Stimulated activated naive B cell treated with anti-CD40 and anti-IgM and Interleukin-4, amounts not matched to agents 10 μg/mL and 1 μg/mL and 100 μg/mL, for 72 hours (primary cell): ENCODE measurements at places on chromosomes 6 and 20.

DNA sequence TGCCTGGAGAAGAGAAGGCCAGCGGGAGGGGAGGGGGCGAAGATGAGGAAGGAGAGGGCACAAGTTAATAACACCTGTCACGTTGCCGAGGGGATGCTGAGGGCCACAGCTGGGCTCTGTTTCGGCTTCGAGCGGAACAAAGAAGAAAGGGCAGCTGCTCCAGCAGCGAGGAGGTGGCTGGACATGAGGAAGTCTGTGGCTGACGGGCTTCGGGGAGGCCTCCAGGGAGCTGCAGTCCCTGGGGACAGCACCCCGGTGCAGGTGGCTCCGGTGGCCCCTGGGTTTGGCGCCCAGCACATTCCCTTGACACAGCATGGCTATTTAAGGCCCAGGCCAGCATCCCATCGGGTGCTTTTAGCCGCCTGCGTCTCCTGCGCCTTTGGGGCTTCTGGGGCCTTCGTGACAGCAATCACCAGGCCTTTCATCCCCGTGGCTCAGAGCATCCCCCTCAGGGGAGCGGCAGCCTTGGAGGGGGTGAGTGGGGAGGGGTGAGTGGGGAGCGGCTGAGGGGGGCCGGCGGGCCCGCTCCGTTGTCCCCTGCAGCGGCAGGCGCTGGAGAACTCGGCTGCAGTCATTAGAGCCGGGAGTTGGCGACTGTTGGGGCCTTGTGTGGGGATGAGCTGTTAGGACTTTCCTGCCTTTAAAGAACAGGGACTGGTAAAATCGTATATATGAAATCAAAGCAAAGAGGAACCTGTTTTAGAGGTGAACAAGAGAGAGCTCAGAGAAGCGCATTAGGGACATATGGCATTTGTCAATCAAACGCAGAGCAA lies 99.0 kb downstream of the TMEM242 start:
- no peak overlapping the region for H3K27ac ChIP-seq
- H3K36me3 ChIP-seq, result no peaks in the 10 kb centered on the region
- peaks cover 56% of the 10 kb centered on the region for H3K4me1 ChIP-seq
- peaks cover 28% of the 10 kb centered on the region for H3K27me3 ChIP-seq

- no peak overlapping the region for H3K4me3 ChIP-seq
- H3K36me3 ChIP-seq, result no peaks in the 10 kb centered on the region
- H3K27me3 ChIP-seq, result peaks cover 7% of the 10 kb centered on the region
- DNase-seq, result no peak
- no peak overlapping the region for H3K27ac ChIP-seq
Measured at GRCh38 chr6:43800746-43801494, 30.9 kb downstream of the VEGFA start.

GRCh38 chr6:72650081-72650745 lies 28.3 kb downstream of the KCNQ5 start:
- H3K4me3 ChIP-seq, result no peak overlapping the region
- peaks cover 43% of the 10 kb centered on the region for H3K4me1 ChIP-seq
- no peaks in the 10 kb centered on the region for H3K27me3 ChIP-seq
- peaks cover 6% of the 10 kb centered on the region for H3K36me3 ChIP-seq

DNA sequence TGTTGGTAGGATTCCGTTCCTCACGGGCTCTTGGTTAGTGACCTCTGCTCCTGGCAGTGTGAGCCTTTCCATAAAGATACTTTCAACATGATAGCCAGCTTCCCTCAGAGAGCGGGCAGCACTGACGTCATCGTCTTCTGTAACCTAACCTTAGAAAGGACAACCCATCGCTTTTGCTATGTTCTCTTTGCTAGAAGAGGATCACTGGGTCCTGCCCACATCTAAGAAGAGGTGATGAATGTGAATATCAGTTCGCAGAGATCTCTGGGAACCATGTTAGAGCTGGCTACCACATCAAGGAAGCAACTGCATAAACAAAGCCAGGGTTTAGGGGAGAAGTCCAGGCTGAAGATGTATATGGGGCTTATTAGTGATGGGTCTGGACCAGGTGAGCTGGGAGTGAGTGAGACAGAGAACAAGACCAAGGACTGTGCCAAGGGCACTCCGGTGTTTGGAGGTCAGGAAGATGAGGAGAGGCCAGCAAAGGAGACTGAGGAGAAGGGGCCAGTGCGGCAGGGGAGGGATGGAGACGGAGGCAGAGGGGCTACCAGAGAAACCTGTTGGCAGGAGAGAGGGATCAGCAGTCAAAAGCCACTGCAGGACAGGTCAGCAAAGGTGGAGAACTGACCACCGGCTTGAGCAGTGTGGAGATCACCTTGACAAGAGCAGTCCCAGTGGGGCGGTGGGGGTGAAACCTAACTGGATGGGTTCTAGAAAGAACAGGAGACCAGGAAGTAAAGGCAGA lies 39.7 kb downstream of the PIM1 start:
- H3K36me3 ChIP-seq, result no peaks in the 10 kb centered on the region
- H3K4me1 ChIP-seq, result peaks cover 33% of the 10 kb centered on the region
- H3K27me3 ChIP-seq, result peaks cover 17% of the 10 kb centered on the region
- no peak for DNase-seq

GRCh38 chr6:11828262-11828870 lies 49.8 kb upstream of the ADTRP start:
- DNase-seq, result no peak
- H3K27ac ChIP-seq, result peak overlapping the region; percentile 77
- H3K4me3 ChIP-seq, result peak overlapping the region; percentile 55
- H3K27me3 ChIP-seq, result no peaks in the 10 kb centered on the region
- H3K4me1 ChIP-seq, result peaks cover 51% of the 10 kb centered on the region

GRCh38 chr20:2729251-2729713 lies 36.7 kb downstream of the EBF4 start:
- H3K36me3 ChIP-seq, result peaks cover 4% of the 10 kb centered on the region
- H3K4me3 ChIP-seq, result no peak overlapping the region
- H3K27me3 ChIP-seq, result peaks cover 37% of the 10 kb centered on the region
- peaks cover 7% of the 10 kb centered on the region for H3K4me1 ChIP-seq
- no peak for DNase-seq
- H3K27ac ChIP-seq, result no peak overlapping the region

DNA sequence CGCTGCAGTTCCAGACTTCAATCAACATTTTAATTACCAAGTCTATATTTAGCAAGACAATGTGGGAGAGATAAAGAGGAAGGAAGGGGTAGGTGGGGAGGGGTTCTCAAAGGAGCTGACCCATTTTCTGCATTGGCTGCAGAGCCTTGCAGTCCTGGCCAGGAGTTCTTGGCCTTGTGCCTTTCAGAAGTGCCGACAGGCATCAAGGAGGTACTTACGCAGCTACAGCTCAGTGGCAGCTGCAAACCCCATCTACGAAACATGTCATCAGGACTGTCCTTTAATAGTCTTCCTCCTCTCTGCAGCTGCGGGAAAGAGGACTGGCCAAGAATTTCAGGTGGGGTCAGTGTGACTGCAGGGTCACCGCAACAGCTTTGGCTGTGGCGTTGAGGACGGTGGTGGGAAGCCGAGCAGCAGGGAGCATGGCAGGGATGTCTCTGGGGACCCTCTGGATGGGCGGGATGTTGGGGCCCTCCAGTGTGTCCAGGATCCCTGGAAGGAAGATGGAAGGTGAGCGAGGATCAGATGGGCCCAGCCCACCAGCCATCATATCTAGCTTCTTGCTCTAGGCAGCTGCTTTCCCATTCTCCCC lies 1.8 kb upstream of the LRRC73 start:
- H3K27ac ChIP-seq, result no peak overlapping the region
- H3K27me3 ChIP-seq, result peaks cover 18% of the 10 kb centered on the region
- no peak overlapping the region for H3K4me3 ChIP-seq
- H3K4me1 ChIP-seq, result peaks cover 37% of the 10 kb centered on the region
- DNase-seq, result no peak

DNA sequence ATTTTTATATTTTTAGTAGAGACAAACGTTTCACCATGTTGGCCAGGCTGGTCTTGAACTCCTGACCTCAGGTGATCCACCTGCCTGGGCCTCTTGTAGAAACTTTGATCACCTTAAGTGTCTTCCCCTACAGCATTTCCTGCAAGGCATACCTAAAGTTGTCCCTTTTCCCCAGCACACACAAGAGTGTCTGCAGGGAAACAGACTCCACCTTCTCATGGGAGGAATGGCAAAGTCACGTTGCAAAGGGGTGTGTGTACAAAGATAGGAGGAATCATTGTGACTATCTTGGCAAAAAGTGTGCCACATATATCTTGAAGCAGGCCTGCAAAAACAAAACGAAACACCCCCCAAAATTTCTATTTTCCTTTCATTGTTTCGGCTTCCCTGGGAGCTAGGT lies 160.8 kb upstream of the RNF24 start:
- peaks cover 16% of the 10 kb centered on the region for H3K4me1 ChIP-seq
- DNase-seq, result no peak
- H3K27me3 ChIP-seq, result peaks cover 18% of the 10 kb centered on the region
- H3K36me3 ChIP-seq, result peaks cover 2% of the 10 kb centered on the region

DNA sequence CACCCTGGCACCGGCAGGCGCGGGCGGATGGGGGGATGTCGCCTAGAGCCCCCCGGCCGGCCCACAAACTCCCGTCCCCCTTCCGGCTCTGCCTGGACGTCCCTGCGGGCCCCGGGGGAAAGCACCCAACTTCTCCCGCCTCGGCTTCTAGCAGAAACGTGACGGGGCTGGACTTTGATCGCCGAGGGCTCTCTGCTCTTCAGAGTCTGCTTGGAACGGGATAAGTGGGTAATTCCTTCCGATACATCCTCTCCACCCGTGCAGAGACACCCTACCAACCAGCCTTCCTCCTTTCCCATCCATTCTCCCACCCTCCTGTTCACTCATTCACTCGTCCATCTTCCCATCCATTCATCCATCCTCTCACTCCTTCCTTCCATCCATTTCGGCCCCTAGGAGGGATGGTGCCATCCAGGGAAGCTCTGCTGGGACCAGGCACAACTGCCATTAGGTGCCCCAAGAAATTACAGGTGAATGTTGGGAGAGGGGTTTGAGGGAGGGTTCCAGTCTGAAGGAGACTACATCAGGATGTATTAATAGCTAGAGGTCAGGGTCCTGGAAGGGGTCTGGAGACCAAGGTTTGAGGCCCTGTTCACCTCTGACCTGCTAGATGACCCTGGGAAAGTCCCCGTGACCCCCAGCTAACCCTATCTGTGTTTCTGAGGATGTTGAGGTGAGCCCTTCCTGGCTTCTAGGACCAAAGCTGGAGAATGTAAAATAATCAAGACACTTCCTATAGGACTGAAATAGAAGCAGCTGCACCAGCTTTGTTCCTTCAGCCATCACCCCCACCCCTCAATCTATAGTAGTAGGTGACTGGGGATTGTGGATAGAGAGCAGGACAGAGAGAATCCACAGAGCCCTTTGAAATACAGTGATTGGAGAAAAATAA lies 538 bp downstream of the TTLL9 start:
- peaks cover 33% of the 10 kb centered on the region for H3K4me1 ChIP-seq
- H3K27me3 ChIP-seq, result peaks cover 34% of the 10 kb centered on the region
- H3K4me3 ChIP-seq, result peak overlapping the region; percentile 87

- no peak overlapping the region for H3K4me3 ChIP-seq
- peaks cover 13% of the 10 kb centered on the region for H3K36me3 ChIP-seq
- H3K4me1 ChIP-seq, result peaks cover 37% of the 10 kb centered on the region
Measured at GRCh38 chr6:44060612-44061374, 66.5 kb downstream of the MRPL14 start.

GRCh38 chr20:48605364-48606171 lies 222.2 kb downstream of the PREX1 start:
- peaks cover 10% of the 10 kb centered on the region for H3K27me3 ChIP-seq
- H3K36me3 ChIP-seq, result no peaks in the 10 kb centered on the region
- peaks cover 9% of the 10 kb centered on the region for H3K4me1 ChIP-seq
- H3K27ac ChIP-seq, result no peak overlapping the region
- H3K4me3 ChIP-seq, result no peak overlapping the region

- no peak for DNase-seq
- H3K27ac ChIP-seq, result peak overlapping the region; percentile 95
- peak overlapping the region; percentile 99 for H3K4me3 ChIP-seq
- H3K36me3 ChIP-seq, result peaks cover 4% of the 10 kb centered on the region
- no peaks in the 10 kb centered on the region for H3K27me3 ChIP-seq
Measured at GRCh38 chr6:52363228-52363867, 1.4 kb downstream of the PAQR8 start.

DNA sequence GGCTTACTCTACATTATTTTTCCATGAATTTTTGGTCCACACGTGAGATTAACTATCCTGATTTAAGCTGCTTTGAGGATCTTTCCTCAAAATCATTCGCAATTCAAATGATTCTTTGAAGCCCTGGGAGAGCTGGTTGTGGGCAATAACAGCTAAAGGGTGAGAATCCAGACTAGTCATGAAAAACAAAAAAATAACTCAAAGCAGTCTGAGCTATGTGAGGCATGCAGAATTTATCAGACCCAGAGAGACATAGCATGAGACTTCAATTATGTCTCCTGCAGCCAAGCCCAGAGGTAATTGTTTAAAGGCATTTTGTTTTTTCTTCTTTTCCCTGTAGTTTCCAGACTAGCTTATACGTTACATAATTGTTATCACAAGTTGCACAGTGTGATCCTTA lies 517.3 kb upstream of the PTCHD4 start:
- no peak overlapping the region for H3K4me3 ChIP-seq
- no peaks in the 10 kb centered on the region for H3K36me3 ChIP-seq
- no peaks in the 10 kb centered on the region for H3K4me1 ChIP-seq
- DNase-seq, result no peak
- no peak overlapping the region for H3K27ac ChIP-seq

- no peak overlapping the region for H3K4me3 ChIP-seq
- no peaks in the 10 kb centered on the region for H3K4me1 ChIP-seq
- DNase-seq, result no peak
- H3K27me3 ChIP-seq, result peaks cover 4% of the 10 kb centered on the region
- no peaks in the 10 kb centered on the region for H3K36me3 ChIP-seq
- H3K27ac ChIP-seq, result no peak overlapping the region
Measured at GRCh38 chr20:11778206-11778570, 139.5 kb upstream of the BTBD3 start.

- H3K4me3 ChIP-seq, result no peak overlapping the region
- DNase-seq, result no peak
Measured at GRCh38 chr6:4313044-4313686, 177.8 kb upstream of the ECI2 start.

DNA sequence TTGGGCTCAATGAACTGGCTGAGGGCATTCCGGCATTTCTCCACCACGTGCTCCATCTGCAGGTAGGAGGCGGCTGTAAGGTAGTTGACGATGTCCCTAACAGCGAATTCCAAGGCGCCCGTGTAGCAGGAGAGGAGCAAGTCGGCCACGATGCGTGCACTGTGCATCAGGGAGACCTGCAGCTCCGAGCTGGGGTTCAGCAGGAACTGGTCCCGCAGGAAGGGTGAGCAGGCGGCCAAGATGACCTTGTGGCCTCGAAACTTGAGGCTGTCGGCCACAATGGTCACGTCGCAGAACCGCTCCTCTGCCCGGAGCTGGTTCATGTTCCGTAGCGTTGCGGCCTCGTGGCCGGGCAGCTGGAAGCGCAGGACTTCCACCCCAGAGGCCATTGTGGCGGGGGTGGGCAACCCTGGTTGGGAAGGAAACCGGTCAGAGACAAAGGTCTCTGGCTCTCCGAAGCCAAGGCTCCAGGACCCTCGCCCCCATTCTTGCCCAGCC lies 920 bp downstream of the ZBTB12 start:
- peak overlapping the region; percentile 86 for H3K4me3 ChIP-seq
- peaks cover 7% of the 10 kb centered on the region for H3K36me3 ChIP-seq
- peak overlapping the region; percentile 91 for H3K27ac ChIP-seq
- H3K27me3 ChIP-seq, result no peaks in the 10 kb centered on the region
- peaks cover 26% of the 10 kb centered on the region for H3K4me1 ChIP-seq

- no peak overlapping the region for H3K27ac ChIP-seq
- H3K4me3 ChIP-seq, result no peak overlapping the region
- no peak for DNase-seq
- no peaks in the 10 kb centered on the region for H3K36me3 ChIP-seq
- H3K27me3 ChIP-seq, result no peaks in the 10 kb centered on the region
Measured at GRCh38 chr6:154229786-154230185, 126.8 kb downstream of the IPCEF1 start.

- no peak overlapping the region for H3K27ac ChIP-seq
- H3K4me3 ChIP-seq, result no peak overlapping the region
- H3K36me3 ChIP-seq, result no peaks in the 10 kb centered on the region
- no peaks in the 10 kb centered on the region for H3K27me3 ChIP-seq
- DNase-seq, result no peak
Measured at GRCh38 chr6:168225471-168225911, 94.1 kb downstream of the DACT2 start.
